ENCODE measurements at places on chromosomes 7 and 10.

DNA sequence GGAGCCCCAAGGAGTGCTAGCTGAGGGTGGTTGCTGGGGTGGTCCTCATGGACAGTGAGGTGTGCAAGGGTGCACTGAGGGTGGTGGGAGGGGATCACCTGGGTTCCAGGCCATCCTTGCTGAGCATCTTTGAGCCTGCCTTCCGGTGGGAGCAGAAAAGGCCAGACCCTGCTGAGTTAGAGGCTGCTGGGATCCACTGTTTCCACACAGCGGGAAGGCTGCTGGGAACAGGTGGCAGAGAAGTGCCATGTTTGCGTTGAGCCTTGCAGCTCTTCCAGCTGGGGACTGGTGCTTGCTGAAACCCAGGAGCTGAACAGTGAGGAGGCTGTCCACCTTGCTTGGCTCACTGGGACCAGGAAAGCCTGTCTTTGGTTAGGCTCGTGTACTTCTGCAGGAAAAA is 34.9 kb downstream of the PRF1 start:
- no peak for DNase-seq

GRCh38 chr7:83524277-83525075 is 124.5 kb downstream of the SEMA3E start:
- no peak for DNase-seq

- no peak for DNase-seq
Measured at GRCh38 chr7:126657137-126657536, 595.6 kb downstream of the GRM8 start.

- DNase-seq: no peak
Measured at GRCh38 chr7:12217311-12217710, 6.2 kb downstream of the TMEM106B start.

GRCh38 chr10:98041352-98042043 is 11.1 kb upstream of the CRTAC1 start:
- peak; percentile 80 for DNase-seq

- DNase-seq: peak; percentile 67
Measured at GRCh38 chr7:19747740-19748339, 25.6 kb downstream of the TMEM196 start.

DNA sequence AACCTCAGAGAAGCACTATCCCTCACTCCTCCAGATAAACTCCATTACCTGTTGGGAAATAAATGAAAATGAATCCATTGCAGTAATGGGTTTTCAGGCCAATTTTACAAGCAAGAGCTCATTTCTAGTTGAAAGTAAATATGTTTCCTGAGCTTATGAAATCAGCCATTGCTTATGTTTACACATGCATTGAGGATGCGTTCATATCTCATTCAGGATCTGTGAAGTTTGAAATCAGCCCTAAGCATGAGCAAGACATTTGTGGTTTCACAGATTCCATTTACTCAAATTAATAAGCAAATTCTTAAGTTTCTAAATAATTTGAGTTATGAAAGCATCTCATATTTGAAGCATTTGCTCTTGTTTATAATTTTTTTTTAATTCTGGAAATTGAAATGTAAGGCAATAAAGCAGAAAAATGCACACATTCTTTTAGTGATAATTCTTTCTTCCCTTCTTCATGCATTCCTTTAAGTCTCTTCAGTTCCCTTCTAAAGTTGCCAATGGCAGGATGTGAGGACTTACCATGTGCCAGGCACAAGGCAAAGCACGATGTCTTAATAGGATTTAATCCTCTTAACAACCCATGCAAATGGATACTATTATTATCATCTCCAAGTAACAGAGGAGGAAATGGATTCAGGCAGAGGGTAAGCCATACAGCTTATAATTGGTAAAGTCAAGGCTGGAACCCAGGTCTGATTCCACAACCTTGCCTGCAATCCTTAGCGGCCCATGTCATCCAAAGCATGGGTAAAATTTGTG is 35.0 kb upstream of the CTTNBP2 start:
- no peak for DNase-seq

- no peak for DNase-seq
Measured at GRCh38 chr10:77671594-77672252, 34.1 kb upstream of the KCNMA1 start.

DNA sequence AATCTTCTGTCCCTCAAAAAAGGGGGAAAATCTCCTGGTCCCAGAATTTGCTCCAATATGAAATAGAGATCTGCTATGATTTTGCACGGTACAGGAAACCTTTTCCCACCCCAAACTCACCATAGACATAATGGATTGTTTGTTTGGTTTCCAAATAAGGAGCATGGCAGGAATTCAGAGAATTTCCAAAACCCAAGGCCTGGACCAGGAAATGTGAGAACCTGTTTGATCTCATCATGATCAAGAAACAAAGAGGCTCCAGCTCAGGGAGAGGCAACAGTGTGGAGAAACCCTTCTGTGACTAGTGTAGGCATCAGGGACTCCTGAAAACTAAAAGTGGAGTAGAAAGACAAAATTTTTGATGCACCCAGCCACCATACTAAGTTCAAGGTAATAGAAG is 1548.1 kb upstream of the LRRTM3 start:
- DNase-seq: peak; percentile 40

- DNase-seq: no peak
Measured at GRCh38 chr7:45993621-45994020, 72.5 kb upstream of the IGFBP3 start.

- no peak for DNase-seq
Measured at GRCh38 chr10:46220187-46220586, 66.6 kb upstream of the ANTXRL start.

DNA sequence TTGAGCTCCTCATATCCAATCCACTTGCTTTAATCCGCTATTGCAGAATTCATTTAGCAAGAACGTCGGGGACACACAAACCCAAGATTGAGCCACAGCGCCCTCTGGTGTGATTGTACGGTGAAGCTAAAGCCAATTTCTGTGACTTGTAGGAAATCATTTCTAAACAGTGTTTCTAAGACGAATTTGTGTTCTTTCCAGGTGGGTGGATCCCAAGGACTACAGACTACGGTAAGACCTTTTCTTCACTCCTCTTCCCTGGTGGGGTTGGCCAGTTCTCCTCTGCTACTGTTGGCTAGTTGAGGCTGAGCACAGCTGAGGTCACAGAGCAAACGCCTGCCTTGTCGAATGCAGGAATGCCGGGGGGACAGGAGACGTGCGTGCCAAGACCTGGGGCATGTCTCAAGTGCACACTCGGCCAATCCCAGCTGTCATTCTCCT is 5.2 kb downstream of the DMBT1 start:
- peak; percentile 83 for DNase-seq

GRCh38 chr10:16606923-16607322 is 85.2 kb upstream of the C1QL3 start:
- DNase-seq: no peak

GRCh38 chr10:31322647-31323046 is 3.6 kb downstream of the ZEB1 start:
- peak; percentile 5 for DNase-seq

GRCh38 chr10:87705339-87705738 is 45.7 kb downstream of the PAPSS2 start:
- DNase-seq: no peak

- no peak for DNase-seq
Measured at GRCh38 chr7:69963393-69963792, 365.1 kb downstream of the AUTS2 start.

- DNase-seq: no peak
Measured at GRCh38 chr10:127322286-127322685, 125.9 kb upstream of the INSYN2A start.

DNA sequence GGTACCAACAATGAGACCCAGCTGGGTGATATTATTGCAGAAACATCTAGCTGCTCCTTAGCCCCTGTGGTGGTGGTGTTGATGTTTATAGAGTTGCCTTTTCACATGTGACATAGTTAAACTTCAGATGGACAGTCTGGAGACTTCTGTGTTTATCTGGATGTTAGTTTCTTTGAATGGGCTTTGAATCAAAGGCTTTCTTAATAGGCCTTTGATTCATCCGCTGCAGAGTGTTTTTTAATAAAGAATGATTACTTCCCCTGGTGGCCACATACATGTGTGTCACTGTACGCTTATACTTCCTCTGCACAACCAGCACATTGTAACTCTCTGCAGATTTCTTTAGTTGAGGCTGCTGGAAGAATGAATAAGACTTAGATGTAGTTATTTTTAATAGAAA is 221.0 kb downstream of the DYNC1I1 start:
- no peak for DNase-seq

GRCh38 chr10:87721781-87722180 is 62.1 kb downstream of the PAPSS2 start:
- DNase-seq: no peak

DNA sequence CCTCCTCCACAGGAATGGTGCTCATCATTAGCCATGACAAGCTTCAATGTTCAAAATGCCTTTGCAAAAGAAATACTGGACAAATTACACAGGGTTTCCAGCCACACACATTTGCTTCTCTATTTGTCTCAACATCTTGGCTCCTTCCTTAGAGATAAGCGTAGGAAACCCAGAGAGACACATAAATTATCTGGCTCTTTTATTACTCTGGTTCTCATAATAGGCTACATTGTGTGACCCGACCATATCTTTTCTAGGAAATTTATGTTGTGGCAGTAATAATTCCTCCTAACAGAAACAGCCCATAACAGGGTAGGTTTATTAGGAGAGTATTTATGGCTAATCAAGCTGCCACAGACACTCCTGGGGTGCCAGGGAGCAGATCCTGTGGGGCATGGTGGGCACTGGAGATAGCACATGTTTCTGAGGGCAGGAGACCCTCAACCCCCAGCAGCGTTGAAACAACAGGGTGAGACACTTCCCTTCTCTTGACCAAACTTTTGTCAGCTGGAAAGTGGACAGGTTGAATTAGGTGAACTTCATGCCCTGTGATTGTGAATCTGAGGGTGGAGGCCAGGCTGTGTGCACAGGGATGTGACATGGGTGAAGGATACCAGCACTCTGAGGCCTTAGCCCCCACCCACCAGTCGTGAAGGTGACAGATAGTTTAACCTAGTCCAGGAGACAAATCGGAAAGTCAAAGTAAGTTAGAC is 295.9 kb upstream of the ZNF32 start:
- DNase-seq: no peak

- no peak for DNase-seq
Measured at GRCh38 chr7:19327018-19327417, 181.8 kb upstream of the FERD3L start.

- no peak for DNase-seq
Measured at GRCh38 chr10:16820018-16820417, 2.8 kb upstream of the RSU1 start.

DNA sequence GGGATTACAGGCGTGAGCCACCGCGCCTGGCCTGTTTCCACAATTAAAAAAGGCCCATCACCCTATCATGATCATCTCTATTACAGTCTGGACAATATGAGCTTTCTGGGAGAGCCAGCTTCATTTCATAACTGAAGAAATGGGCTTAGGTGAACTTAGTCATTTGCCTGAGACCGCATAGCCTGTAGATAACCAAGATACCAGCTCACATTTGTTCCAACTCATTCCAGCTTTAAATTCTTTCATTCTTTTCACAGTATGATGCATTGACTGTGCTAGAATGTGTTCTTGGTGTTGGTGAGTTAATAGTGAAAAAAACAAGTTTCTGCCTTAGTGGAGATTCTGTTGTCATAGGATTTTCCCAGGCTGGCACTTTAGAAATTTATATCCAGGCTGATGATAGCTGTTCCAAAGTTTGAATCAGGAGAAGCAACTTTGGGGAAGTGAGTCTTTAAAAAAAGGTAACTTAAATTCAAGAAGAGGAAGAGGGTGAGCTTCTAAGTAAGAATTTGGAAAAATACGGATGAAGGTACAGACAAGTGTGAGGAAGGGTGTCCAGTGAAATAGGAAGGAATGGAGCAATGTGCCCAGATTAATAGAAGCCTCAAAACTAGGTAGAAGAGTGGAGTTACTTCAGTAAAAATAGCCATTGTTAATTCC is 2.1 kb upstream of the H2AZ2 start:
- no peak for DNase-seq

- no peak for DNase-seq
Measured at GRCh38 chr7:37230221-37230620, 218.4 kb downstream of the ELMO1 start.

GRCh38 chr7:28984631-28985030 is 26.5 kb upstream of the TRIL start:
- peak; percentile 65 for DNase-seq

DNA sequence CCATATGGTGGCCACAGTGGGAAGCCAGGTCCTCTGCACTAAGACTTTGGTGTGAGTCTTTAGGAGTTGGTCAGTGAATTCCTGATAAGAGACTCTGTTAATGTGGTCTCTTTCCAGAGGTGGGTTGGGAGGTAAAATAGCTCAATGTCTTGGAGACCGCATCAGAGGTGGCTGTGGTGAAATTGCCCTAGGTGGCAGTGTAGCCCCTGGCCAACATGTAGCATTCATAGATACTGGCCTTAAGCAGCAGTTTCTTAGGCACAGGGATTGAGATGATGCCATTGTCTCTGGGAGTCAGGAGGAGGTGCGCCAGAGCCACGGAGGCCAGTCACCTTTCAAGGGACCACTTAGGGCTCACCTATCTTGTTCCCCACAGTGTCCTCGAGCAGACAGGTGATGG is 202.8 kb downstream of the CREB5 start:
- DNase-seq: peak; percentile 57

GRCh38 chr10:89078724-89079672 is 88.4 kb downstream of the FAS start:
- no peak for DNase-seq

DNA sequence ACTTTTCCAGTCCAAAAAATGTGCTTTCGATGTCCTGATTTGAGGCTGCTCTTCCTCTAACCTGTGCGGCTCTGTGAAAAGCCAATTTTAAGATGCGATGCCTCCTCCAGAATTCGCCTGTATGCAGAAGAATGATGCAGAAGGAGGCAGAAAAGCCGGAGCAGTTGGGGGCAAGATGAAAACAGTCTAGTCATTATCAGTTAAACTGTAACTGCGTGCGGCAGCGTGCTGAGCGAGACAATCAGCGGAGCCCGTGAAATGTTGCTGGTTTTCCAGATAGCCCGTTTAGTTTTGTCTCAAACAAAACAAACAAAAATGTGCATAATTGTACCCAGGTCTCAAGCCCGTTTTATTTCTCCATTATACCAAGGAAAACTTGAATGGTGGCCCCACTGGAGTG is 137.0 kb upstream of the FGFR2 start:
- no peak for DNase-seq

GRCh38 chr10:71835671-71836595 is 15.1 kb downstream of the PSAP start:
- DNase-seq: peak; percentile 34

GRCh38 chr7:99190359-99191009 is 17.4 kb downstream of the KPNA7 start:
- DNase-seq: no peak

Measured in neural progenitor cell (in vitro differentiated cells).